ENCODE measurements at places on chromosomes 16 and 17. TPM values are rescaled to one million over a fixed set of nuclear protein-coding genes. Genes with fewer than 3 reads are reported as not detected.

The KRT222 gene
- 0.43 TPM for total RNA-seq

The OR1F1 gene
- 0.32 TPM for total RNA-seq

The C16orf86 gene
- 1.6 TPM for total RNA-seq

The MED13 gene
- 49.3 TPM for total RNA-seq

All from astrocyte (in vitro differentiated cells and primary cell).